ENCODE measurements at places on chromosomes 13 and 19.

- DNase-seq: peak; percentile 72
Observed at GRCh38 chr13:20495087-20496023, 30.3 kb downstream of the CRYL1 start.

DNA sequence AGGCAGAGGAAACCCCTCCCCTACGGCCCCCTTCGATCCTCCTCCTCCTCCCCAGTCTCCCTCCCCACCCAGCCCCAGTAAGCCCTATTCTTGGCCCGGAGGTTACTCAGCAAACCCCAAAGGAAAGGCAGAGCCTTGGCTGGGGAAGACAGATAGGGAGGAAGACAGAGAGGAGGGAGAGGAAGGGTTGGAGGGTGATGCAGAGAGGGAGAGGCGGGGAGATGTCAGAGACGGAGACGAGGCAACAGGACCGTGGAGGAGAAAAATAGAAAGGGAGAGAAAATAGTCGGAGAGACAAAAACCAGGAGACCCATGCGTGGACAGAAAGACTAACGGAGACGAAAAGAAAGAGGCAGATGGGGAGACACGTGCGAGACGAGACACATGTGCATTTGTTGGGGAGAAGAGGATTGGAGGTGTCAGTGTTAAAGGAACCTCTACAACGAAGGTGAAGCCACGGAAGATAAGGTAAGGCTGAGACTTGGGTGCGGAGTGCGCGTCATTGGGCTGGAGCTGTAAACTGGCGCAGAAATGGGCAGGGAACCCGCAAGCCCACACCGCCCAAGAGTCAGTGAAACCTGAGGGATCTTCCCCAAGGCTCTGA lies 2.9 kb downstream of the TGFB1 start:
- no peak for DNase-seq

DNA sequence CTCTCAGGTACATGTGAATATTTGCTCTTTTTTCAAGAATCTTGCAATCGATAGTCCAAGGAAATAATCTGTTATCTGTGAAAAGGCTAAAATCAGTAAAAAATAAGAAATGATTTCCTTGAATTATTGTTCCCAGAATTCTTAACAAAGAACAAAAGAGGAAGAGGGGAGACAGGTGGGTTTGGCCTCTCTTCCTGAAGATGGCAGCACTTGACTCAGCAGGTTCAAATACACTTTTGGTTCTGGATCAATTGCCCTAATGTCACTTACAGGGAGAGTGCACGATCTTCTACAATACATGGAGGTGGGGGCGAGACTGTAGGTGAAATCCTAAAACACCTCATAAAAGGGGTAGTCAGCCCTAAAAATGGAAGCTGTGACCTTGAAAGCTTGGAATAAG lies 358.7 kb downstream of the IRS2 start:
- DNase-seq: no peak

- no peak for DNase-seq
Observed at GRCh38 chr13:62684359-62684758, 1268.7 kb upstream of the PCDH20 start.

DNA sequence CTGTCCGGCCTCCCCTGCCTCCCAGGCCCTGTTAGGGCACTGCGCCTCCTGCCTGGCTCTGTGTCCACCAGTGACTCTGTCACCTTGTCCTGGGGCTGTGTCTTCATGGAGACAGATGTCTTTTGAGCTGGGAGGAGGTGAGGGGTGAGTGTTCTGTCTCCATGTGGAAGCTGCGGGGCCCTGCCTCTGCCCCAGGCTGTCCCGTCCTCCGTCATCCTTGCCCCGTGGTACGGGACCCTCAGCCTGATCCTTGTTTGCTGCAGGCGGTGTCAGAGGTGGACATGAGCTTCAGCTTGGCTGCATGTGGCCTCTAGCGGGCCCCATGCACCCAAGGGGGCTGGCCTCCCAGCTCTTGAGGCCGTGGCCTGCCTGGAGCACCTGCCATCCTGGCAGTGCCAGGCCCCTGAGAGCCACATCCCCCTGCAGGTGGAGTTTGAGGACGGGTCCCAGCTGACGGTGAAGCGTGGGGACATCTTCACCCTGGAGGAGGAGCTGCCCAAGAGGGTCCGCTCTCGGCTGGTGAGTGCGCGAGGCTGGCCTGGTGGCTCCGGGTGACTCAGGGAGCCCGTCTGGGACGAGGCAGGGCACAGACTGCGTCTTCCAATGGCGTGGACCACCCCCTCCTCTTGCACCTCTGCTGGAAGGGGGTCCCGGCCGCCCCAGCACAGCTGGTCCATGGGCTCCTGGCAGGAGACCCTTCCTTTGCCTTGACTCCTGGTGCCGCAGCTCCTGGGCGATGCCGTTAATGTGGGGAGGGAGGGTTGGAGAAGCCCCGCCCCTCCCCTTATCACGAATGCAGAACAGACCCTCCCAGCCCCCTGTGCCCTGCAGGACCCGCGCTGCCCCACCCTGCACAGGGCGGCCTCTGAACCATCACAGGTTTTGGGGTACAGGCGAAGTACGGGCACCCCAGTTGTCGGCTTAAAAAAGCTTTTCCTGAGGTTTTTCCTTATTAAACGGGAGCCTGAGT lies 181.3 kb downstream of the KDM4B start:
- no peak for DNase-seq

DNA sequence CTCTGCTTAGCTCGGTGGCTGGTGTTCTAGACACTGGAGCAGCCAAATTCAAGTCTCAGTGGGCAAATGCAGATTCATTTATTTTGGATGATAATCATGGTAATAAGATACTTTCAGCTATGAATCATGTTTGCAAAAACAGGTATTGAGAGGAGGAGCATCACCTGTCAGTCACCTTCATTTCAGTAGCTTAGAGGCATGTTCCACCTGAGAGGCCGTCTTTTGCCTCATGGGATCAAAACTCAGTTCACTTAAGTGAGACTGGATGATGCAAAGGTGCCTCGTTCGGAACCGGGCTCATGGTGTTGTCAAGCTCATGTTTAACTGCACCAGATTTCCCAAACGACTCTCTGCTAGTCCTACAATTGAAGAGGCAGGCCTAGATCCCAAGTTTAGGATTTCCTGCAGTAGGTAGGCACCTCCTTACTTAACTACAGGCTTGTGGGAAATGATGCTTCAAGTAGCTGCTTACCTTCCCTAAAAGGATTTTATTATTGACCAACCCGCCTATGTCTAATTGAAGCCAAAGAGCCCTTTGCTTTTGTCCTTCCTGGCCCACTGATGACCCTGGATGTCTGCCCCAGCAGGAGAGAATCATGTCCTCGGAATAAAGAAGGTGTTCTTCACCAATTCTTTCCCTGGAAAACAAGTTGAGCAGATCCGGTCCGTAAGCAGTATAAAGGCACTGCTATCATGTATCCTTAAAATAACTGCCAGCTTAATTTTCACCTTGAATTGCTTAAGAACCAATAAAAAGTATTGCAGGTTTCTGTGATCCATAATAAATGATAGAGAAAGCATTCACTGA lies 60.0 kb downstream of the ZAR1L start:
- DNase-seq: no peak

GRCh38 chr13:81568824-81569223 lies 1227.9 kb upstream of the SPRY2 start:
- DNase-seq: no peak

- DNase-seq: no peak
Observed at GRCh38 chr19:54481326-54481930, 8.3 kb upstream of the CDC42EP5 start.

- no peak for DNase-seq
Observed at GRCh38 chr19:29128203-29128602, 84.7 kb downstream of the UQCRFS1 start.

- DNase-seq: peak; percentile 36
Observed at GRCh38 chr13:24516919-24517318, 4.3 kb upstream of the PARP4 start.

DNA sequence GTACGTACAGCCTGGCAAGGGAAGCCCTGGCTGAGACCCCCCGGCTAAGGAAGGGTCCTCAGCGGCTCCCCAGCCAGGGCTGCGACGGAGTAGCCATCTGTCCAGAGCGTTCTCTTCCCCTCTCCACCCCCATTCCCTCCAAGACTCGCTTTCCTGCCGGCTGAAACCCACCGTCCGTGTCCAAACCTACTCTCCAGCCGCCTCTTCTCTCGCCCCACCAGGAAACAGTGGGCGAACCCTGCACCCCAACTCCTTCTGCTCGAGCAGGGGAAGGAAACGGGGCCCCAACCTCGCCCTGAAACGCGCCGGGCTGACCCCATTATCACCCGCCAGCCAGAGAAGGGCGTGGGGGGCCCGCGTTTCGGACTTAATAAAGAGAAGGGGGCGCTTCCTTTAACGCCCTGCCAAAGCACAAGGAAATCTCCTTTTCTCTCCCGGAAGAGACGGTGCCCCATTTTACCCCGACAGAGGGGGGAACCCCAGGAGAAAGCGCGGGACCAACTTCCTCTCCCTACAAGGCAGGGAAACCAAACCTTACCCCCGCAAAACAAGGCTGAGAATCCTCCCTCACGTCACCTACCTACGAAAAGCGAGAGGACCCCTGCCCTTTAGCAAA lies 2.5 kb downstream of the ZC3H4 start:
- peak; percentile 45 for DNase-seq

DNA sequence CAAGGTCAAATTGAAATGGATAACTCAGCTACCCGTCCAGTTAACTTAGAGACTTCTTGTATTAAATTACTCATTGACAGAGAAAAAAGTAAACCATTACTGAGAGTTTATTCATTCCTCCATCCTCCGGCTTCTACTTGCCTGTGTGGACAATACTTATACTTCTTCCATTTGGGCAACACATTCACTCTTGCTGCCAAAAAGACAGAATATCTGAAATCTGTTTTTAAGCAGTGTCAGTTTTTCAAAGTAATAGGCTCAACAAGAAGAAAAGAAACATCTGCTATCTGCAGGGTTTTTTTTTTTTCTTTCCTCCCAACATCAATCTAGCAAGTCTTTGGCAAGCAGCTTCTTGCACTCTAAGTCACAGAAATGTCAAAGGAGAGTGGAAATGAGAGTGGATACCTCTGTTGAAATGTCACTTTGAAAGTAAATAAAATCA lies 1142.8 kb downstream of the PCDH9 start:
- no peak for DNase-seq

- peak; percentile 42 for DNase-seq
Observed at GRCh38 chr13:33307843-33308242, 22.3 kb upstream of the STARD13 start.

DNA sequence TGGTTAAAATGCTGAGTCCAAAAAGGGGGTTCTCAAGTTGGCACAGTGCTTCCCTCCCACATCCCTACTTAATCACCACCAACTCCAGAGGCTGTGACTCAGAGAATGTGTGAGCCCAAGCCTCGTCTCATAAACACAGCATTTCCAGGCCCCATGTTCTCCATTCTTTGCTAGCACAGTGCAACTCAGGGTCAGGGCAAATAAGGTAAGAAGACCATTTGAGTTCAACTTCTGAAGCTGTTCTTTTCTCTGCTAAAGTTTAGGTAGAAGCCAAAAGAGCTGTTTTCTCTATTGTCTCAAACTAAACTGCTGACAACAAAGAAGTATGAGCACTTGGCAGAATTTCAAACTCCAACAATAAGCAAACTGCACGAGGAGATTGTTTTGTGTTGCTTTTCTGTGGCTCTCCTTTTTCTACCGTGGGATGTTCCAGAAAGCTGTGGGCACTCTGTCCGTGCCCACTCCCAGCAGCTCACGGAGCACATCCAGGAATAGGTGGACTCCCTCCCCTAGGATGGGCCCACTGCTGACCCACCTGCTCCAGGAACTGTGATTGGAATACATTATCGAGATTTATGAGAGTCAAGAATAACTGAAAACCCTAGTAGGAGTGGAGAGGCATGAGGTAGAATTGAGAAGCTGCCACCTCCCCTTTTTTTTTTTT lies 494.3 kb downstream of the COG6 start:
- DNase-seq: peak; percentile 59

DNA sequence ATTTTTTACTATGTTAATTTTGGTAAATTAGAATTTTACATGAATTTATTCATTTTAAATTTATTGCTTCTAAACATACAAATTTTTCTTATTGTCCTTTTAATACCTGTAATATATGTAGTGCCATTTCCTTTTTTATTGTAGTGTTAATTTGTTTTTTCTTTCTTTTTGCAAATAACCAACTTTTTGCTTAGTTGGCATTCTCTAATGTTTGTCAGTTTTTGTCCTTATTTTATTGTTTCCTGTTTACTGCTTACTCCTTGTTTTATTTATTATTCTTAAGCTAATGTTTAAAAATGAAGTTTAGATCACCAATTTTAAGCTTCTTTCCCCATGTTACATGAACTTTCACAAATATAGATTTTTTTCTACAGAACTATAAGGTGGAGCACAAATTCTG lies 516.6 kb downstream of the SLITRK1 start:
- DNase-seq: no peak

DNA sequence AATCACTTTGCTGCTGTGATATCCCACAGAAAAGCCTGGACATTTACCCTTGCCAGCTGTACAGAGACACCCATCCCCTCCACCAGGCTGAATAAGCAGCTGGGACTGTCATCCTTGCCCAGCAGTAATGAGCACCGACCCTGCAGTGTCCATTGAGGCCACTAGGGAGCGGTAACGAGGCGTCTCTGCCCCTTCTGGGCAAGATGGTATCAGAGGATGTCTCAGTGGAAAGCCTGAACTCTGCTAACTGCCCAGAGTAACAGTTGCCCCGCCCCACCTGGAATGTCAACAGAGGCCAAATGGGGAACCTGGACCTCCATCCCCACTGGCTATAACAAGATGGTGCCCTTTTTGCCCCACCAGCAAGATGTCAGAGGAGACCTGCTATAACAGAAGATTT lies 22.8 kb upstream of the CEACAM20 start:
- DNase-seq: no peak

DNA sequence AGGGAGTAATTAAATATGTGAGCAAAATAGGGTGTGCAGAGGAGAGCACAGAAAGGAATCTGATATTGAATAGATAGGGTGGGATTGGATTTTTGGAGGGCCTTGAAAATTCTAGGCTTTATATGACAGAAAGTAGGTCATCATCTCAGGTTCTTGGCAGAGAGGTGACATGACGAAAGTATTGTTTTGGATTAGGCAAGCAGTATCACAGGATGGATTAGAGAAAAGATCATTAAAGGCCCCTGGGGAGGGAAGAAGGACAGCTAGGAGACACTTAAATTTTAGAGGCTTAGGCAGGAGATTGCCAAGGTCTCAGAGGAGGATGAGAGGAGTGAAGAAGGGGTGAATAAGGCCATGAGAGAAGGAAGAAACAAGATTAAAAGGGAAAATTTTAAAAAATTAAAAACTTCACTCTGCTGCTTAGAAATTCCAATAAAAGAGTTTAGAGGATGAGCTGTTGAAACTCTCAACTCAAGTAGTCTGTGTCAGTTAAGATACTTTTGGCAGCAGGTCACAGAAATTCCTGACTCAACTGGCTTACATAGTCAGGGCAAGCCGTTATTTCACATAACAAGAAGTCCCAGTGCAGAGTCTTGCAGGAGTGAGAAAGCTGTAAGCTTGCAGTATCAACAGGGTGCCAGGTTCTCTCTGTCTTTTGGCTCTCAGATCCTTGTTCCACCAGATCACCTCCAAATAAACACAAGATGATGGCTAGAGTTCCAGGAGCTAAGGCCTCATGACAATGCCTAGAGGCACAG lies 8.8 kb downstream of the GPC6 start:
- DNase-seq: no peak

GRCh38 chr19:43760941-43761340 lies 6.2 kb upstream of the SMG9 start:
- no peak for DNase-seq

GRCh38 chr13:77537289-77537919 lies 1.9 kb downstream of the SCEL start:
- no peak for DNase-seq
